NCI-H2171 (cell line): ENCODE measurements at places on chromosomes 7 and 10.
A peak's percentile ranks its signal among the peaks of the same experiment; 100 is the strongest.

DNA sequence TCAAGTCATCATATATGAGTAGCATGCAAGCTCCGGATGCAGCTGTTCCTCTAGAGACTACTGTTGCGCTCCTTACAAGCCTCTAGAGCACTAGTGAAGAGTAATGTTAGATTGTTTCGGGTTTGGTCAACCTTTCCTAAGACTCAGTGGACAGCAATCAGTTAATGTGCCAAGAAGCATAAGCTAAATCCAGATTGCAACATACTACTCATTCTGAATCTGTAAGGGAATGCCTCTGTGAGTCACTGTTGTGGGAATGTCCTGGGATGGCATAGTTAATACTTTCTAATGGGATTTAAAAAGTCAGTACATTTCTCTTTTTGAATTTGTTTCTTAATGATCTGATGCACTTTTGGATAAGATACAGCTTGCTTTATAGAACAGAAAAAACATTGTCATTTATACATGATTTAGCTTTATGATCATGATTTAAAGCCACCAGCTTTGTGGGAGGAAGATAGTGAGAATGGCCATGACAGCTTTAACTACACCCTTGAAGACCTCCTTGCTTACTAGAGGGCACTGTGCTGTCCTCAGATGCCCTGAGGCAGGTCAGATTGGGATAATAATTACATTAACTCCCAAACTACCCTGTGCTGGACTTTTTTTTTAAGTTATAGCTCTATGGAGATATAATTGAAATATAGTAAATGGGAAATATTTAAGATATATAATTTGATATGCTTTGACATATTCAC, 138.4 kb downstream of the SDK1 start:
- DNase-seq, result no peak

DNA sequence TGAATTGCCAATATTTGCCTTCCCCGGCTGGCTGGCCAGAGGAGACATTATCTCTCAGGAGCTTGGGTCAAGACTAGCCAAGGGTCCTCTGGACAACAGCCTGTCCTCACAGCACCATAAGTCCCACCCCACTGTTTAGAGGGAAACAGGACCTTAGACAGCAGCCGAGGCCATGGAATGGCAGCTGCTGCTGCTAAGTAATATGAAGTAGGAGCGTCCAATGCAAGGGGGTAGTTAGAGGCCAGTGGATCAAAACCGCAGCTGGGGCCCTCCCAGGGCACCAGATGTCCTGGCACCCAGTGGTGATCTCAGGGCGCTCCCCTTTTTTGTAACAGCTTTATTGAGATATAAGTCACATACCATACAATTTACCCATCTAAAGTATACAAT, 12.9 kb upstream of the KCP start:
- no peak for DNase-seq

GRCh38 chr7:17651863-17652385, 288.4 kb downstream of the SNX13 start:
- no peak for DNase-seq

- DNase-seq, result no peak
These were observed 318.5 kb downstream of the WDR37 start for GRCh38 chr10:1374511-1375345.

DNA sequence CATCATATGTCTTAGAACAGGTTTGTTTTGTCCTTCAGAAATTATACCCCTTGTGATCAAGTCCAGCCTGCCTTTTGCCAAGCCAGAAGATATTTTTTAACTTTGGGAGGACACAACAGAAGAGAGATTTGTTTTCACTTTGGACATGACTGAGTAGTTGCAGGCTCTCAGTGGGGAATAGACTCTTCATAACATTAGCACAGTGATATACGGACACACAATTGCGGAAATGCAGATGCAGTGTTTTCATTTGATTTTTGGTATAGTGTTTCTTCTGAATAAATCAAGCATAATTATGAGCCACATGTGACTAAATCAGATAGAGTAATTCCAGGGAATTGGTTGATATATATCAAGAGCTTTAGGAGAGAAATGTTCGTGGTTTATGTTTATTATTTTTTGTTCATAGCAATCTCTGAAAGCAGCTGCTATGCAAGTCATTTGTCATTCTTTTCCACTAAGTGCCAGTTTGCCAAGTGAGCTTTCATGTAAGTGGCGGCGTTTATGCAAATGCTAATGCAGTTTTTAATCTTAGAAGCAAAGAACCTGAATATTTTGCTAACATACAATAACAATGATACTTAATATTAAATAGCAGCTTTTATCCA, 69.6 kb upstream of the HDAC9 start:
- no peak for DNase-seq

GRCh38 chr10:131898713-131899112, 2.1 kb upstream of the PPP2R2D start:
- DNase-seq, result no peak

- no peak for DNase-seq
These were observed 63.1 kb downstream of the FZD1 start for GRCh38 chr7:91327346-91327745.

DNA sequence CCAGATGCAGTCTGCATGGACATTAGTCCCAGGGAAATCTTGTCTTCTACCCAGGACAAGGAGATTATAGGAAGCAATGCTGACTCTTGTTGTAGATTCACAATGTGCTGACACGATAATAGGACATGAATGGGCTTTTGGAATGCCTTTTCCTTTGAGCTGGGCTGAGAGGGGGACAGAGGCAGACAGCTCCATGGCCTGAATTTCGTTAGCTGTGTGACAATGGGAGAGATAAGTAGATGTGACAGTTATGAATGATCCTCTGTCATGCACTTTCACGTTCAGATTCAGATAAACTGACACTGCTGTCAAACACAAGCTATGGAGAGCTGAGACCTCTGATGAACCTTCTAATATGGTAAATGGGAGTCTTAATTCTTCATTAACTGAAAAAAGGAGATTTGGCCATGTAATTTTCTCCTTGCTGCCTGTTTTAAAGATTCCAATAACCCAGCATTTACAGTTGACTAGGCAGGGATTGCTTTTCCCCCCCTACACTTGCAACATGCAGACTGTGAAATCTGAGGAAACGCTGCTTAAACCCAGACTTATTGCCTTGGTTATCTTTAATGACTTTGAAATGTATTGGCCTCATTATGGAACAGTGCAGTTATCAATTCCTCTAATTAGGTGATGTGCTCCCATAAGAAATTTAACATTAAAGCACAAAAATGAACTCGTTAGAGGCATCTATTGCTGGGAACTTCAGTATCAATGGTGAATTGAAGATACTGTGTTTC, 669.3 kb downstream of the AUTS2 start:
- no peak for DNase-seq

DNA sequence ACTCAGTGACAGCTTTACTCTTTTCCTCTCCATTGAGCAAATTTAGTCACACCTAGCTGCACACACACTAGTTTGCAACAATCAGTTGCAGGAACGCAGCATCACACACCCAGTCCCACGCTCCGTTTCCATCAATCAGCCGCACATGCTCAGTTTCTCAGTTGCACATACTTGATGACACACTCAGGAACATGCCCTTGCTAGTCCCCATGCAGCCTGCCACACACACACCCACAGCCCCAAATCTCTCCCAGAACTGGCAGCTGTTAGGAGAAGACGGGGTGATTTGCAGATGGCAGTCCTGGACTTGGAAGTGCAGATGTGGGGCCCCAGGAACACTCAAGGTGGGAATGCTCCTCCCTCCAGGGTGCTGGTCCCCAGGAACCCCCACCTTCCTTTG, 7.7 kb downstream of the LBX1 start:
- DNase-seq, result no peak

GRCh38 chr7:146960773-146961391, 844.3 kb downstream of the CNTNAP2 start:
- DNase-seq, result no peak

DNA sequence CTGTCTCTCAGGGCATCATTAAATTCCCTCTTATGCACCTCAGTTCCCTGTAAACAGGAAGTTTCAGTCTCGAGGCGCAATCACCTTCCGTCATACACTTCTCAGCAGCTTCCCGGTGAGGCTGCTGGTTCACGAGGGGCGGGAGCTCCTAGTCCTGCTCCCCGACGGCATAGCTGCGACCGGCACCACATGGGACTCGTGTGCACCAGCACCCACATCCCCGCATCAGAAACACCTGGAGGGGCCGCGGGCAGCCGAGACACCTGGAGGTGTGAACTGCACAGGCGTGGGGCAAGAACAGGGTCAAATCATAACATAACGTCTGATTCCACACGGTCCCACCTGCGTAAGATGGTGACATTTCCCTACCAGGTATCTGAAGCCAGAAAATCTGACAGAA, 52.7 kb downstream of the DIP2C start:
- DNase-seq, result no peak

GRCh38 chr10:78059906-78060702, 26.4 kb downstream of the RPS24 start:
- DNase-seq, result peak; percentile 10

DNA sequence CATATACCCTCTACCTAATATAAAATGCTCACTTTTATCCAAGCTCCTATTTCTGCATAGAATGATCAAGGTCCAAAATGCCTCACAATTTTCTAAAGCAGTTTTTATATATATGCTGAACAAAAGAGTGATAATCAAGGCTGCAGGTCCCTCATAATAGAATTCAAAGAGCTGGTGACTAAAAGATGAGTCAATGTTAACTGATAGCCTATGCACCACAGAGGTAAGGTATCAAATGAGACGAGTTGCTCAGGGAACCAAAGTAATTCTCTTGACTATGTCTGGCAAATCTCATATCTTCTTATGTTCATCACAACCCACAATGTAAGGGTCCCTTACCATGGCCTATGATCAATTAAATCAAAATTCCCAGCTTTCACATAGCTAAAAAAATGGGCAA, 15.2 kb downstream of the PDZD8 start:
- DNase-seq, result no peak

DNA sequence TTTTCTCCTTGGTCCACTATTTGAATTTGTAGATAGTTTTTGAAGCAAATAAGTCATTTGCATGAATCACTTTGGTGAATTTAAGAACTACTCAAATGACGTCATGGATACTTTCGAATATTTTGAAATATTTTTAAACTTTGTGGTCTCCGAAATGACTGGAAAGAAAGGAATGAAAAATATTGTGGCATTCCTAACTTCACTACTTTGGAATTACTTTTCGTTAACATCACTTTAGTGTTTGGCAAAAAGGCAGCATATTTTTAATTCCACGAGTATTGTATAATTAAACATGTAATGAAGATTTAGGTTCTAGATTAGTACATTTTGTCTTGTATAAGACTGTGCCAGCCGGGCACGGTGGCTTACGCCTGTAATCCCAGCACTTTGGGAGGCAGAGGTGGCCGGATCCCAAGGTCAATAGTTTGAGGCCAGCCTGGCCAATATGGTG, 35.3 kb upstream of the ZRANB1 start:
- DNase-seq, result no peak

- DNase-seq, result no peak
These were observed 19.8 kb upstream of the ALOX5 start for GRCh38 chr10:45354261-45354660.

GRCh38 chr7:6653071-6654003, 16.2 kb downstream of the ZNF316 start:
- DNase-seq, result no peak

GRCh38 chr7:22872096-22872807, 49.6 kb upstream of the TOMM7 start:
- no peak for DNase-seq

DNA sequence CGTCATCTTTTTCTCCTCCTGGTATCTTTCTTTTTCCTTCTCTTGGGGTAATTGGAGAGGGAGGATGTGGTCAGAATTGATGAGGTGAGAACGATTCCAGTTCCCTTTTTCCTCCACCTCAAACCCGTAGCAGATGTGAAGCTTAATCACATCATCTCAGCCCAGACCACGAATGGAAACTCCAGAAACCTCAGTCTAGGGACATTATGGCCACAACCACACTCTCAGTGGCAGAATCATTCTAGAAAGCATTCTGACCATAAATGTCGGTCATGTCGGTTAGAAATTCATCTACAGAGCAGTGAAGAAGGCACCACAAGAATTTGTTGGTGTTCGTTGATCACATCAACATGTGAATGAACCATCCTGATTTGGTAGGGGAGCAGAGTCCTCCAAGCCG, 78.7 kb downstream of the GATA3 start:
- no peak for DNase-seq

- no peak for DNase-seq
These were observed 154.3 kb downstream of the ELAPOR2 start for GRCh38 chr7:86904949-86905834.

GRCh38 chr7:157139810-157140510, 1.2 kb downstream of the UBE3C start:
- no peak for DNase-seq
